ENCODE measurements at places on chromosomes 4 and X.

DNA sequence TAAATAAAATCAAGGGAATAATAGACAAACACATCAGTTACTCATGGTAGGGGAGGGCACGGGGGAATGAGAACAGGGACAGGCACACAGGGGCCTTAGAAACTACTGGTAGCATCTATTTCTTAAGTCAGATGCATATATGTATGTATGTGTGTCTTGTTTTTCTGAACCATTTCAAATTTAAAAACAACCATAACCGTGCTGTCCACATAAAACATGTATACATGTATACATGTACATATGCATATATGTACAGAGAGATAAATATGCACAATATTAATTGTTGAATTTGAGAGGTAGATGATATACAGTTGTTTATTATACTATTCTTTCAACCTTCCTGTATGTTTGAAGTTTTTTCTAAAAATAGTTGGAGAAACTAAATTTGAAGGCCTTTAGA lies 7.8 kb upstream of the AWAT1 start:
- DNase-seq, result no peak

- DNase-seq, result no peak
Observed at GRCh38 chr4:42627885-42628646, 28.8 kb downstream of the ATP8A1 start.

- DNase-seq, result no peak
Observed at GRCh38 chr4:85125688-85126087, 159.2 kb upstream of the WDFY3 start.

- DNase-seq, result no peak
Observed at GRCh38 chrX:13938051-13938828, 91.5 kb downstream of the GEMIN8 start.

GRCh38 chr4:72274251-72274650 lies 242.5 kb downstream of the NPFFR2 start:
- DNase-seq, result no peak

DNA sequence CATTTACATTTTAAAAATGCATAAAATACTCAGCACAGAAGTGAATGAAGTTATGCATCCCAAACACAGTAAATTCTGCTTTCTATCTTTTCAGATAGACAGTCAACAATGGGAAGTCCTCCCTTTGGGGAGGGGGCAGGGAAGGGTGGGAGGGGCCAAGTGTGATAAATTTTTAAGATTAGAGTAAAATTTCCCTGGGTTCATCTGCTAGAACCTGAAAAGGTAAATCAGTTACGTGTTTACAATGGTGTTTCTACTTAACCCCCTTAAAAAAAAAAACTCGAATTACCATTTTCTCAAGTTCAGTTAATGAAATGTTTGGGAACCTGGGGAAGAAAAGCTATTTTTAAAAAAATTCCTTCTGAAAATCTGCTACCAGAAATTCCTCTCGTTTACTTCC lies 9.1 kb downstream of the PITX2 start:
- DNase-seq, result no peak
